ENCODE measurements at places on chromosomes 6 and 20.
A peak's percentile ranks its signal among the peaks of the same experiment; 100 is the strongest.

DNA sequence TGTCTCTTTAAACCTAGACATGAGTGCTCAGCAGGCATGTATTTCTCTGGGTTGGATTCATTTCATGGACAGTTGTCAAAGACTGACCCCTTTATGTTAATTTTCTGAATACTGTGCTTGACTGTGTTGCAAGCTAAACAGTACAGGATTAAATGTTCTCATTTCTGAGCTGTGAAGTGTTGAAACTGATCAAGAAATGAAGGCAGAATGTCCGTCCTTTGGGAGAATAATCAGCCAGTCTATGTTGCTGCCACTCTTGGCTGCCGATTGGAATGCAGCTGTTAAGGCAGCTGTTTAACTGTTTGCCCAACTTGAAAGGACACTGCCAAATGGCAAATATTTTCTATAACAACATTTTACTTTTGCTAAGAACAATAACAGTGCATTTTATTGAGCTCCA is 87.3 kb downstream of the CEP57L1 start:
- DNase-seq: peak; percentile 82

DNA sequence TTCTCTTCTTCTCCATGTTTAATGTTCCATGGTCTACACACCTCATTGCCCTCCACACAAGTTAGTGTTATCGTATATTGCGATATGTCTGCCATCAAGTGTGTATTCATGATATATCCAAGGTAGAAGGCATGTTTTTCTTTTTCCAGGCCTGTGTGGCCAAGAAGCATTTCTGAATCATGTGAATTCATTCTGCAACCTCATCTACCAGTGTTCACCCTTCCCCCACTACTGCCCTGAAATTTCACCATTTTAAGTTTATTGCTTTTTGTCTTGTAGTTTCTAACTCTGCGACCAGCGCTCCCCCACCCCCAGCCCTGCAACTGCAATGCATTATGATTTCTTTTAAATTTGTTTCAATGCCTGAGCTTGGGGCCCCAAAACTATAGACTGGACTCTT is 618.0 kb upstream of the FLRT3 start:
- DNase-seq: no peak

- DNase-seq: no peak
Observed at GRCh38 chr6:105493736-105494135, 90.9 kb upstream of the PREP start.

- DNase-seq: no peak
Observed at GRCh38 chr6:128074567-128074966, 173.7 kb upstream of the THEMIS start.

DNA sequence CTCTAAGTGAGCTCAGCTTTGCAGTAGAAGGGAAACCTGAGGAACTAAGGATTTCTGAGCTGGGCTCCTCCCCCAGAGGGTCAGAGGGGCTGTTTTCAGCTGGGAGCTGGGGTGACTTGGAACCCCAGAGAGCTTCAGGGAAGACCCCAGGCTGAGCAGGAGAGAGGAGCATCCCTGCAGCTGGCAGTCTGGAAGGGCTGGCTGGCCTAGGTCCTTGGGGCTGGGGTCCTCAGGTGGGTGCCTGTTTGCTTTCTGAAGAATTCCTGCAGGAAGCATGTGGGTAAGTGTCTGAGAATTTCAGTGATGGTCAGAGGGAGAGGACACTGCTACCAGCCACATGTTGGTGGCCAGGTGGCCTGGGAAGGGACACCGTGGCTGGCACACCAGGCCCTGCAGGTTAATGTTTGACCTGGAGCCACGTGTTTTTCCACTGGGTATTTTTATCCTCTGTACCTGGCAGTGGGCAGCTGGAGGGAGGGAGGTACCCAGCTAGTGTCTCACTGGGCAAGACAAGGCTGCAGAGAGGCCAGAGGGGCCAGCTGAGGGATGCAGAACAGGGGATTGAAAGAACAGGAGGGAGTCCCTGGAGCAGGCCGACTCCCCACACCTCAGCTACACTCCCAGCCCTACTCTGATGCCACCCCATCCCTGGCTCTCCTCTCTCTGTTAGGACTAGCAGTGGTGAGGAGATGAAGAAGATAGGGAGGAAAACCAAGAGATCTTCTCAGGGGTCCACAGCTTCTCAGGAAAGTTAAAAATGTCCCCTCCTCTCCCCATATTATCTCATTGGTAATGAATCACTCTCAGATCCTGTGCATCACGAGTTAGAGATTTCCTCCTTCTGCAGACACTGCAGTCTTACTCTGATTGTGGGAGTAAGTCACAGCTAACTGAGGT is 143.6 kb downstream of the VEGFA start:
- DNase-seq: no peak

GRCh38 chr20:11271920-11272594 is 598.3 kb upstream of the JAG1 start:
- no peak for DNase-seq

- no peak for DNase-seq
Observed at GRCh38 chr6:149012040-149012545, 265.3 kb downstream of the UST start.

GRCh38 chr6:23712756-23713155 is 413.3 kb upstream of the NRSN1 start:
- no peak for DNase-seq

GRCh38 chr6:84258866-84259265 is 31.4 kb upstream of the CEP162 start:
- peak; percentile 13 for DNase-seq

DNA sequence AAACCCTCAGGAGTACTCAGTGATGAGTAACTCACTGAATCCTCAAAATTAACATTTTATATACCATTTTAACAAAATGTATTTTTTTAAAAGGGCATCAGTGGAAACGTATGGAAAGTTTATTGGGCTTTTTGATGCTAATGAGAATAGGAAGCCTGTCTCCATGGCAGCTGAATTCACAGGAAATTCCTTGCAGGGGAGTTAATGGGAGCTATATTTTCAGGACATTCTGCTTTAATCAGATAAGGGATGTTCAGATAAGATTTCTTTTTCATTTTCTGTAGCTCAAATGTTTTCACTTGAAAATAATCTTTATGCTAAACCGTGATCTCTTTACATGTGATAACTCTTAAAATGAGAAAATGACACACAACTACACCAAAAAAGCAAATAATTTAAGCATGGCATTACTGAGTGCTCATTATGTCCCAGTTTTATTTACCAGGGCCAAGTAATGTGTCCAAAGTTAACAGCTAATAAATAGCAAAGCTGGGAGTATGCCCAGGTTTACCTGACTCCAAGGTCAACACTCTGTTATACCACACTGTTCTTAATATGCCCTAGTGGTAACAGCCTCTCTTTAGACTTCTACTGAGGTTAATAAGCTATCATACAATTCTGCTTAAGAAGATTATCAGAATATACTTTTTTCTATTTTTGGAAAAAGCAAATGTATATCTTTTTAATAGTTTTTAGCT is 348.1 kb downstream of the GRIK2 start:
- DNase-seq: no peak

DNA sequence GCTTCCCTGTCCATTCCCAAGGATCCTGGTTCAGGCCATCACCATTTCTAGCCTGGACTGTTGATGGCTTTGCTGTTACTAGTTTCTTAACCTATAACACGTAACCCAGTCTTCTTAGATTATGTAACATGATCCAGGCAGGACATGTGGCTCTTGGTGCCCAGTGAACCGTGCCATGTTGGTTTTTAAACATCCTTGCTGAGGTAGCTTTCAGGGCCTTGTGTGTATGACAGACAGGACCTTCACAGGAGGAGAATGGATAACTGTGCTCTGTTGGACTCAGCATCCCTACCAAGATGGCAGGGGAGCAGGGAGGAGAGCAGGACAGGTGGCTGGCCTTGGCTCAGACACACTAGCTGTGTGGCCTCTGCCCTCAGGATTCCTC is 46.8 kb downstream of the PANK2 start:
- no peak for DNase-seq
